ENCODE measurements at places on chromosomes 16 and 17. TPM values are rescaled to one million over a fixed set of nuclear protein-coding genes. Genes with fewer than 3 reads are reported as not detected.

- peak overlapping the region; percentile 57 for H3K4me3 ChIP-seq
- H3K27ac ChIP-seq = peak overlapping the region; percentile 71
- no peaks in the 10 kb centered on the region for H3K27me3 ChIP-seq
- DNase-seq = peak; percentile 84
Observed at GRCh38 chr17:50931144-50931908, 65.2 kb upstream of the TOB1 start.

DNA sequence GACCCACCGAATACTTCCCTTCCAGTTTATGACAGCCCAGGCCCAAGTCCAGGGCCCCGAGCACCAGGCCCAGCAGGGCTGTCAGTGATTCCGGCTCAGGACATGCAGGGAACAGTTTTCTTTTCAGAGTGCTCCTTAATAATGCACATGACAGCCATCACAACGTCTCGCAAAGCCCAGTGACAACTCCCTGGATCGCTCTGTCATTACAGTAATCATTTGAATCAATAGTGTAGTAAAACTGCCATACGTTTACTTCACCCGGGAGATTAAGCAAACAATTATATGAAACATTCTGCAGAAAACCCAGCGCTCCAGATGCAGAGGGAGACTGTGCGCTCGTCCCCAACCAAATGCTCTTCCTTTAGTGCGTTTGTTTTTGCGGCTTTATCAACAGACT is 162.6 kb upstream of the CDH13 start:
- H3K27me3 ChIP-seq = no peaks in the 10 kb centered on the region
- no peak for DNase-seq
- no peaks in the 10 kb centered on the region for H3K36me3 ChIP-seq
- H3K27ac ChIP-seq = no peak overlapping the region
- no peaks in the 10 kb centered on the region for H3K4me1 ChIP-seq

- H3K27ac ChIP-seq = no peak overlapping the region
- H3K4me3 ChIP-seq = no peak overlapping the region
- H3K36me3 ChIP-seq = no peaks in the 10 kb centered on the region
- DNase-seq = no peak
Observed at GRCh38 chr16:28923652-28924398, 1.2 kb downstream of the RABEP2 start.

- peak; percentile 4 for DNase-seq
- H3K36me3 ChIP-seq = no peaks in the 10 kb centered on the region
- no peaks in the 10 kb centered on the region for H3K4me1 ChIP-seq
- no peak overlapping the region for H3K4me3 ChIP-seq
Observed at GRCh38 chr16:20271893-20272292, 55.4 kb downstream of the GP2 start.

- H3K27ac ChIP-seq = no peak overlapping the region
- no peaks in the 10 kb centered on the region for H3K4me1 ChIP-seq
Observed at GRCh38 chr16:71343078-71343477, 15.4 kb upstream of the CALB2 start.

The TM4SF5 gene
- total RNA-seq = not detected

The MT1A gene
- total RNA-seq = not detected

- H3K4me3 ChIP-seq = no peak overlapping the region
- no peaks in the 10 kb centered on the region for H3K27me3 ChIP-seq
- no peak for DNase-seq
- no peaks in the 10 kb centered on the region for H3K36me3 ChIP-seq
- H3K27ac ChIP-seq = no peak overlapping the region
Observed at GRCh38 chr17:40203131-40203530, 16.0 kb upstream of the WIPF2 start.

The C16orf74 gene
- total RNA-seq = 0.84 TPM

DNA sequence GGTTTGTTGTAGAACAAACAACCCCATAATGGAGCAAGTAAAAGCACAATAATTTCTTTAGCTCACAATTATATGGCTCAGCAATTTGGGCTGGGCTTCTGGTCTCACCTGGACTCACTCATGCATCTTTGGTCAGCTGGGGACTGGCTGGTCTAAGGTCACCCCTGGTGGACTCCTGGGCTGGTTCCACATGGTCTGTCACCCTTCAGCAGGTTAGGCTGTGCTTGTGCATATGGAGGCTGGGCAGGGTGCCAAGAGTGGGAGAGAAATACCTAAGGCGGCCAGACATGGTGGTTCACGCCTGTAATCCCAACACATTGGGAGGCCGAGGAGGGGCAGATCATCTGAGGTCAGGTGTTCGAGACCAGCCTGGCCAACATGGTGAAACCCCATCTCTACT is 27.0 kb upstream of the SMURF2 start:
- no peaks in the 10 kb centered on the region for H3K36me3 ChIP-seq
- H3K4me3 ChIP-seq = no peak overlapping the region
- H3K27me3 ChIP-seq = no peaks in the 10 kb centered on the region
- no peak overlapping the region for H3K27ac ChIP-seq

DNA sequence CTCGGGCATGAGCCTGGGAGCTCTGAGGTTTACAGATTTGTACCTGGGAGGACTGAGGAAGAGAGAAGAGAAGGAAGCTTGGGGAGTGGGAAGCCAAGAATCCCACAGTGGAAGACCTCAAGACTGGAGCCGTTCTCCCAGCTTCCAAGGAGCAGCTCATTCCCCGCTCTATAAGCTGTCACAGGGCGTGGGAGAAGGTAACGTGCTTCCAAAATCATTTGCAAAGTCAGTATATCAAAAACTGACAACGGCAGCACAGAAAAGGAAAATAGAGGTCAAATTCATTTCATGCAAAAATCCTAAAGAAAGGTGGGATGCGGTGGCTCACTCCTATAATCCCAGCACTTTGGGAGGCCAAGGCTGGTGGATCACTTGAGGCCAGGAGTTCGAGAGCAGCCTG is 7.8 kb downstream of the PIK3R5 start:
- no peaks in the 10 kb centered on the region for H3K4me1 ChIP-seq
- no peak overlapping the region for H3K27ac ChIP-seq
- H3K4me3 ChIP-seq = no peak overlapping the region

DNA sequence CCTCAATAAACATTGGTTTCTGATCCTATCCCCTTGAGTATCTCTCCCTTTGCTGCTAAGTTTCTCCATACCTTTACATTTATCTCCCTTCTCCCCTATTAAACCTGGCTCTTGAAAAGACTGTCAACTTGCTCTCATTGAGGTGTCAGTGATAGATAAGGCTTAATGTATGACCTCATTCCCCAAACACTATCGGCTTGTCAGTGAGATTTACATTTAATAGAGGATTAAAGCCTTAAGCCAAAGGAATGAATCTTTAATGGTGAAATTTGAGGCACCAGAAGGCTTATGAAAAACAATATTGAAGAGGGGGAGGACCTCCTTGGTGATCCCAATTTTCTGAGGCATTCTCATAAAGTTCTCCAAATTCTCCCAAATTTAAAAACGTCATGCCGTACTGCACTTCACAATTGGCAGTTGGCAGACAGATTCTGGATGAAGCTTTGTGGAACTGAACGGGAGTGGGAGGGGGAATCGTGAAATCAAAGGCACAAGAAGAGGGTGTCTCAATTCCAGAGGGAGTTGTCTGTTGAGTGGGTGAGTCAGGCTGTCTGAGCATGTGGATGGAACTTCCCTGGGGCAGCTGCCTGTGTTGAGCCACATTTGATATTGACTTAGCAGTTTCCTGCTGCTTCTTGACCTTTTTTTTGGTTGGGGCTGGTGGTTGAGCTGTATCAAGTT is 478.8 kb downstream of the NPIPA7 start:
- H3K4me1 ChIP-seq = no peaks in the 10 kb centered on the region
- no peaks in the 10 kb centered on the region for H3K36me3 ChIP-seq
- peak; percentile 3 for DNase-seq
- no peaks in the 10 kb centered on the region for H3K27me3 ChIP-seq
- no peak overlapping the region for H3K4me3 ChIP-seq

- no peaks in the 10 kb centered on the region for H3K4me1 ChIP-seq
- no peaks in the 10 kb centered on the region for H3K36me3 ChIP-seq
- H3K4me3 ChIP-seq = no peak overlapping the region
- H3K27me3 ChIP-seq = peaks cover 12% of the 10 kb centered on the region
- DNase-seq = no peak
Observed at GRCh38 chr17:27965224-27965623, 72.1 kb upstream of the LYRM9 start.

GRCh38 chr17:47717979-47718621 is 14.9 kb upstream of the TBX21 start:
- H3K4me3 ChIP-seq = no peak overlapping the region
- DNase-seq = no peak
- H3K27me3 ChIP-seq = peaks cover 23% of the 10 kb centered on the region
- H3K4me1 ChIP-seq = peaks cover 40% of the 10 kb centered on the region
- H3K36me3 ChIP-seq = no peaks in the 10 kb centered on the region

The CRYBA1 gene
- not detected for total RNA-seq

The IFI35 gene
- not detected for total RNA-seq

The PKMYT1 gene
- total RNA-seq = 45.8 TPM

The ATMIN gene
- 24.3 TPM for total RNA-seq

- H3K4me3 ChIP-seq = no peak overlapping the region
- H3K27me3 ChIP-seq = no peaks in the 10 kb centered on the region
- H3K27ac ChIP-seq = no peak overlapping the region
- no peaks in the 10 kb centered on the region for H3K36me3 ChIP-seq
- no peaks in the 10 kb centered on the region for H3K4me1 ChIP-seq
- no peak for DNase-seq
Observed at GRCh38 chr16:55938126-55938525, 63.0 kb upstream of the CES5A start.

DNA sequence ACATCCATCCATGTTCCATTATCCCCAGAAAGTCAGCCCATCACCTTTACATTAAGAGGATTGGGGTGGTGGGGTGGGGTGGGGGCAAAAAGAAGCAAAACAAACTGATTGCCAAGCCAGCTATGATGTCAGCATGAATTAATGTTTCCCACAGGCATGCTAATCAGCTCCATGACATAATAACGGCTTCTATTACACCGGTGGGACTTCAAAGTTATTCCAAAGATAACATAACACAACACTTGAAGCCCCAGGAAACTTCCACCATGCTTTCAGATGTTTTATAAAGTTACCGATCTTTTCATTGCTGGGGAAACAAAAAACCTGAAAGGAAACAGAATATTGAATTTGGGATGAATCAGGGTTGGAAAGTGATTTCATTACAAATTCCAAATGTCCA is 155.9 kb upstream of the IRX5 start:
- H3K4me3 ChIP-seq = no peak overlapping the region
- no peaks in the 10 kb centered on the region for H3K4me1 ChIP-seq
- DNase-seq = no peak
- no peak overlapping the region for H3K27ac ChIP-seq
- no peaks in the 10 kb centered on the region for H3K27me3 ChIP-seq
- H3K36me3 ChIP-seq = no peaks in the 10 kb centered on the region

The GLIS2 gene
- total RNA-seq = 1.9 TPM

DNA sequence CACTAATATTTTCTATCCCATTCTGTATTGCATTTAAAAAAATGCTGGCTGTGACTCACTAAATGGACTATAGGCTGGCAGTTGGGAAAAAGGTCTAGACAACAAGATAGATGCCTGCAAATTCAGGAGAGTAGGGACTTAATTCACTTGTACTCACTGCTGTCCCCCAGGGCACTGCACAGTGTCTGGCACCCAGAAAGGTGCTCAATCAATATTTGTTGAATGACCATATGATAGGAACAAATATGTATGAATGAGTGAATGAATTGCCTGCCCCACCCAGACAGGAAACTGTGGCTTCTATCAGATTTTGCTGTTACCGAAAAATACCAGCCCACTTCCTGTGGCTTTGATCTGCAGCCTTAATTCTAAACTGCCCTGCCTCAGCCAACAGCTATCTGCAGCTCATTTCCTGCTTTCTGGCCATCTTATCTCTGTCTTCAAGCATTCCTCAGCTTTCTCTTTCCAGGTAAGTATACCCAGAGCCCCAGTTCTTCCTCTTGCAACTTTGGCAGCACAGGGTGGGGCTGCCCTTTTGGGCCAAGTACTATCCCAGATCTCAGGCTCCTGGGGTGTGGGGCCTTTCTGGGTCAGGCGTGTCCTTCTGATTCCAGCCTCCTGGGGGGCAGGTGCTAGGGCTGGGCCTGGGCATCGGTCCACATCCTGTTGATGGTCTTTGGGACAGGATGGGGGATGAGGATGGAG is 15.3 kb upstream of the TNS4 start:
- DNase-seq = no peak
- H3K27me3 ChIP-seq = no peaks in the 10 kb centered on the region
- no peak overlapping the region for H3K27ac ChIP-seq
- peaks cover 15% of the 10 kb centered on the region for H3K4me1 ChIP-seq
- H3K4me3 ChIP-seq = no peak overlapping the region

The ADAM11 gene
- total RNA-seq = 0.73 TPM

GRCh38 chr16:72936408-72936807 is 111.5 kb downstream of the ZFHX3 start:
- H3K4me3 ChIP-seq = no peak overlapping the region
- peaks cover 24% of the 10 kb centered on the region for H3K4me1 ChIP-seq
- no peak for DNase-seq

- H3K4me1 ChIP-seq = no peaks in the 10 kb centered on the region
- no peaks in the 10 kb centered on the region for H3K27me3 ChIP-seq
- no peaks in the 10 kb centered on the region for H3K36me3 ChIP-seq
Observed at GRCh38 chr16:11948819-11949218, 7.0 kb upstream of the NPIPB2 start.

The SLC16A13 gene
- total RNA-seq = 0.23 TPM

GRCh38 chr16:85056211-85056748 is 28.7 kb downstream of the KIAA0513 start:
- H3K27ac ChIP-seq = no peak overlapping the region
- H3K4me1 ChIP-seq = peaks cover 7% of the 10 kb centered on the region
- no peaks in the 10 kb centered on the region for H3K27me3 ChIP-seq
- no peak overlapping the region for H3K4me3 ChIP-seq
- no peaks in the 10 kb centered on the region for H3K36me3 ChIP-seq
- no peak for DNase-seq

GRCh38 chr16:50581845-50582244 is 33.6 kb downstream of the NKD1 start:
- no peak for DNase-seq
- H3K4me3 ChIP-seq = no peak overlapping the region
- H3K4me1 ChIP-seq = no peaks in the 10 kb centered on the region
- no peaks in the 10 kb centered on the region for H3K27me3 ChIP-seq
- H3K36me3 ChIP-seq = no peaks in the 10 kb centered on the region
- no peak overlapping the region for H3K27ac ChIP-seq

DNA sequence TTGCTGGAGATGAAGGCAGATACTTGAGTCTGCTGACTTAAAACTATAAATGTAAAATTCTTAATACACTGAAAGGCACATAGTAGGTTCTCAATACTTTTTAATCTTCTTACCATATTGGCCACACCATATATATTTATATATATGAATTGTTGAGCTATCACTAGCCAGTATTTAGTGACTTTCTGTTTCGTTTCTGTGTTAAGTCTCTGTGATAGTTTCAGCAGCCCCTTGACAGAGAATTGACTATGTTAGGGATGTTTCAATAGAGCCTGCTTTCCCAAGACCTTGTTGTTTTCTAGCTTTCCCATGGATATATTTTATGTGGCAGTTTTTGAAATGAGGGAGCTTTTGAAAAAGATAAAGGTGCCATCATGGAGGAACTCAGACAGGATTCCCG is 206.5 kb upstream of the GOT2 start:
- no peak overlapping the region for H3K27ac ChIP-seq
- peaks cover 9% of the 10 kb centered on the region for H3K4me1 ChIP-seq

DNA sequence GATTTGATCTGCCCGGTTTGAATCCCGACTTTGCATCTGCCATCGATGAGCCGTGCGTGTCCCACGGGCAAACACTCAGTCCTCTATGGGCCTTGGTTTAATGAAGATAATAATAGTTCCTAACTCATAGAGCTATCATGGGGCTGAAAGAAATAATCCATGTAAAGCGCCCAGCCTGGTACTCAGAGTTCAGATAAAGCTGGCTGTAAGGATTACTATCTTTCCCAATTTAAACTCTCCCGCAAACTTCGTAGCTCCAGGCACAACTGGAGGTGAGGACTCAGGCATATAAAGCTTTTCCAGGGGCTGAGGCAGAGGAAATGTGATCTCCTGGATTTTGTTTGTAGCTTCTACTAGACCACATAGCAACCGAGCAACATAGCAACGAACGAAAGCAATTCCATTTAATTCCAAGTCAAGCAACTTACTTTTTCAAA is 16.3 kb downstream of the ALOX15 start:
- H3K27me3 ChIP-seq = no peaks in the 10 kb centered on the region
- peak; percentile 29 for DNase-seq
- H3K4me1 ChIP-seq = no peaks in the 10 kb centered on the region
- H3K27ac ChIP-seq = no peak overlapping the region

Data from SJCRH30 (cell line).